ENCODE measurements at places on chromosomes 2 and 18.

- DNase-seq: peak; percentile 41
Measured at GRCh38 chr2:144325086-144325485, 194.8 kb downstream of the ZEB2 start.

DNA sequence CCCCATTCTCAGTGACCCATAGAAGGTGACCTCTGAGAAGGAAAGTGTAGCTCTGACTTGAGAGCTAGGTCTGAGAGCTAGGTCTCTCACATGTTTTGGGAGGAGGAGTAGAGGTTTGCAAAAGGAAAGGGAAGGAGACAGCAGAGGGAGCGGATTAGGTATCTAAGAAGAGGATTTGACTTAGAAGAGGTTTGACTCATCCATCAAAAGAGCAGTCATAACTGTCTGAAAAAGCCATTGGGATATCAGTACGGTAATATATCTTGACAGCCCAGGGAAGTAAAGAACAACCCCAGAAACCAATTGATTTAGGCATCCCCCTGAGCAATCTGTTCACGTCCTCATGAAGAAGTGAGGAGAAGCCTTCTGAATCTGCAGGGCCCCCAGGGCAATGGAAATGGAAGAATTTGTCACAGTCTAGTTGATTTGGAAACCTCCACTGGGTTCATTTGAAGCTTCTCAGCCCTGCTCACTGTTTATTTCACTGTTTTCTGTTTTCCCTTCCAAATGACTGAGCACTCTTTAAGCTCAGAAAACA, 19.3 kb downstream of the OXER1 start:
- no peak for DNase-seq

DNA sequence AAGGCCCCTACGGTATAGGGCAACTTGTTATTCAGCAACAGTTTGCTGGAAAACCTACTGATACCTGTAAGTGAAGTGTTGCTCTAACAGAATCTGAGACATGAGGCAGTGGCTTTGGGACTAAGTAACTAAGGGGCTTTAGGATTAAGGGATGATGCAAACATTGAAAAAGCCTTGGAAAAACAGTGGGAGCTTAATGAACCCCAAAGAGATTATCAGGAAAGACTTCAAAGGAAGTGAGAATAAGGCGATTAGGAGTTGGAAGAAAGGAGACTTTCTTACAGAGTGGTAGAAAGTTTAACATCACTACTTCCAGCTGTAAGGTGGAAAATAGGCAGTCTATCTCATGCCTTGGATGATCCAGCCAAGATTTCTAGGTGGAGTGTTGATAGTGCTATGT, 158.2 kb upstream of the TRIB2 start:
- no peak for DNase-seq

- no peak for DNase-seq
Measured at GRCh38 chr2:23436346-23437098, 51.5 kb downstream of the KLHL29 start.

DNA sequence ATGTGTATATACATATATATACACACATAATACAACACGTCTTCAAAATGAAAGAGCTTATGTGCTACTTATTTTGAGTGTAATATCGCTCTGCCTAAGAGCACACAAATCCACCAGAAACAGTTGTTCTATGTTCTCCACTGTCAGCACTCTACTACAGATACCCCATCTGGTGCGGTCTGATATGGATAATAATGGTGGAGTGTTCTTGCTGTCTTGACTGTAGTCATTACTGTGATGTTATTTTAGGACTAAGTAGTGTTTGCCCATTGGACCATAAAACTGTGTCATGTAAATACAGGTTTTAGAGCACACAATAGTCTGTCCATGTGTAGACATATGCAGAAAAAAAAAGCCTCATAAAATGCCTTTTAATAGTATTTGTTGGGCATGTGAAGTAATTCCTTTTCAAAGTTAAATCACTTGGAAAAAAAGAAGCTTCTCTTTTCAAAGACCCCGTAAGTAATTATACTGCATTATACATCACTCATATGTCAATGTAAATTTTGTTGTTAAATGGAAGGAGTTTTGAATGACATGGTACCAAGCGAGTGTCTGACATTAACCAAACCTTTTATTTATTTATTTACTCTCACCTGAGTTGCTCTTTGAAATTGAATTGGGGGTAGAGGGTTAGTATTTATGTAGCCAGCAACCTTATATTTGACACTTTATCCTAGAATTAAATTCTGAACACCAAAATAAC, 1249.2 kb upstream of the ZEB2 start:
- DNase-seq: no peak

GRCh38 chr2:205837663-205838062, 155.4 kb downstream of the NRP2 start:
- DNase-seq: no peak

DNA sequence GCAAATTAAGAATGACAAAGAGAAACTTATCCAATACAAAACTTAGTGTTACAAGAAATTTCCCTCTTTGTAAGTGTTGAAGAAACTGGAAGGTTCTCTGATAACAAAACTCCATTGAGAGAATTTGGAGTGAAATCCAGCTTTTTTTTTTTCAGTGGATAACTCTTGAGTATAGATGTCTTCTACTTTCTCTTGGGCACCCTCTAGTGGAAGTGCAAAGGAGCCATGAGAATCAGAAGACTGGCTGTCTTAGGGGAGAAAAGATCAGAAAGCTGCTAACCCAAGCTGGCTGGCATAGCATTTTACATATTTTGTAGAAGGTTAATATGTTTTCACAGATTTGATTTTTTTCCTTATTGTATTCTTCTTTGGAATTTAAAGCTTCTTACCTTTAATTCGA, 138.8 kb upstream of the SATB2 start:
- no peak for DNase-seq

DNA sequence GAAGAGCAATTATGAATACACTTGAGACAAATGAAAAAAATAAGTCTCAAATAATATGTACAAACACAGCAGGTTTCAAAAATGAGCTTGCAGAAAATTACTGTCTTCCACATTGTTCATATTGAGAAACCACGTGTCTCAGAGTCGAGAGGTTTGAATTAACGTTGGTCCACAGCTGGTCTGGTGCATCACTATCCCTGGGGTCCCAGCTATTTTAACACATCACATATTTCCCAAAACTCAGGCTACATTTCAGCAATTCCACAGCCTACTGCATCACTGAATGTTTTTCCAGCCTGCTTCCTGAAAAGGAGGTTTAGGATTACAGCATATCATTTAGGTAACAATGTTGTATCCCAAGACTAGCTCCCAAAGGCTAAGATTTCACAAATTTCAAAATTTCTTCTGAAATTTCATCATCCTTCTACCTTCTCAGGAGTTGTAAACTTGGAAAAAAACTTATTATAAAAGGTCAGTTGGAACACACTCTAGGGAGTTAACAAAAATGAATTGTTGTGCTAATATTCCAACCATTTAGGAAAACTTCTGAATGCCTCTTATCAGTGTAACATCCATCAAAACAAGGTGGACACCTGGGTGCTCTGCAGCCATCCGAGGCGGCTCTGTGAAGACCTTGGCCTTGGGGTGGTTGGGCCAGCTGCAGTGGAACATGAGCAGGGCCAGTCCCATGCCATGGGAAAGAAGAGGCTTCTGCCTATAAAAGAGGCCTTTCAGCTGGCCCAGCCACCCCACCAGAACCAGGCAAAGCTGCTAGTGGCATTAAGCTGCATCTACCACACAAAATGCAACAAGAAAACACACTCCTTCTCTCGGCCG, 198.1 kb upstream of the RBBP8 start:
- no peak for DNase-seq

DNA sequence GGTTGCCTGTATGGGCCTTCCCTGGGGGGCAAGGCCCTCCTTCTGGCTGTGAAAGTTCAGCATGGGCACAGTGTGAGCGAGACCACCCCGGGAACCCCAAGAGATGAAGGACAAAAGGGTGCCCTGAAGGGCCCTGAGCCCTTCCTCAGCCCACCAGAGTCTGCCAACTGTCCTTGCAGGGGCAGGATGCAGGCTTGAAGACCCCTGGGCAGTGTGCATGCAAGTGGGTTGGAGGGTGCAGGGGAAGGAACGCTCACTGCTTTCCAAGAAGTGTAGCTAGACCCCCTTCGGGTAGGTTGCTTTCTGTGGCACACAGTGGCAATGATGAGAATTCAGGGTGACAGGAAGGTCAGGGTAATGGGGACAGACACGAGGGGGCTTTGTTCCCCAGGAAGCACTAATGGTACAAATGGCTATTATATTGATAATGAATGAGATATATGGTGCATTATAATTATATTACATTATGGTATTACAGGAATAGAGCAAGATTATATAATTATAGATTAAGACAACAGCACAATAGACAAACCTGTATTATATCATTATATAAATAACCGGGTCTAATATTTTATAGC, 228.7 kb downstream of the ATAD2B start:
- no peak for DNase-seq

- no peak for DNase-seq
Measured at GRCh38 chr2:25505622-25506021, 163.9 kb upstream of the DNMT3A start.

GRCh38 chr2:57804971-57805370, 241.6 kb upstream of the VRK2 start:
- DNase-seq: no peak

GRCh38 chr2:9239616-9240015, 33.0 kb downstream of the ASAP2 start:
- no peak for DNase-seq

DNA sequence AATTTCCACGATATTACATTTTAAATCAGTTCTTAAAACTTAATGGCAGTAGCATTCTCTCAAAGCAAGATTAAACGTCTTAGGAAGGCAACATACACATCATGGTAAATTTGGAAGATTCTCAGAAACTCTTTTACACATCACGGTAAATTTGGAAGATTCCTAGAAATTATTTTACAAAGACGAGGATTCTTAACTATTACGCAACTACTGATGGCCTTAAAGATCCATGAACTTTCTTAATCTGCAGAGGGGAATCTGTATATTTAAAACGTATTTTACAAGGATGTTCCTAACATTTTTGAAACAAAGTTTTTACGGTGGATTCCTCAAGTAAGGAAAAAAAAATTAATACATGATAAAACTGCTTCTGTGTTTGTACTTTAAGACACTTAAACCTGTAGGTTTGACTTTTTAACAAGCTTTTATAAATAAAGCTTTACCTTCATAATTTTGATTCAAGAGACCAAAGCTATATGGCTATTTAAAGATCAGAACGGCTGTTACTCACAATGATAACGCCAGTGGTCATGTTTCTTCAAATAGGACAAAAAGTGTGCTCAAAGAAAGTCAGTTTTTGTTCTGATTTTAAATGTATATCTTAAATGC, 1.7 kb downstream of the ATF2 start:
- no peak for DNase-seq

- DNase-seq: no peak
Measured at GRCh38 chr2:101382442-101382841, 4.9 kb downstream of the CREG2 start.

GRCh38 chr2:120880381-120880780, 144.7 kb downstream of the GLI2 start:
- DNase-seq: no peak

DNA sequence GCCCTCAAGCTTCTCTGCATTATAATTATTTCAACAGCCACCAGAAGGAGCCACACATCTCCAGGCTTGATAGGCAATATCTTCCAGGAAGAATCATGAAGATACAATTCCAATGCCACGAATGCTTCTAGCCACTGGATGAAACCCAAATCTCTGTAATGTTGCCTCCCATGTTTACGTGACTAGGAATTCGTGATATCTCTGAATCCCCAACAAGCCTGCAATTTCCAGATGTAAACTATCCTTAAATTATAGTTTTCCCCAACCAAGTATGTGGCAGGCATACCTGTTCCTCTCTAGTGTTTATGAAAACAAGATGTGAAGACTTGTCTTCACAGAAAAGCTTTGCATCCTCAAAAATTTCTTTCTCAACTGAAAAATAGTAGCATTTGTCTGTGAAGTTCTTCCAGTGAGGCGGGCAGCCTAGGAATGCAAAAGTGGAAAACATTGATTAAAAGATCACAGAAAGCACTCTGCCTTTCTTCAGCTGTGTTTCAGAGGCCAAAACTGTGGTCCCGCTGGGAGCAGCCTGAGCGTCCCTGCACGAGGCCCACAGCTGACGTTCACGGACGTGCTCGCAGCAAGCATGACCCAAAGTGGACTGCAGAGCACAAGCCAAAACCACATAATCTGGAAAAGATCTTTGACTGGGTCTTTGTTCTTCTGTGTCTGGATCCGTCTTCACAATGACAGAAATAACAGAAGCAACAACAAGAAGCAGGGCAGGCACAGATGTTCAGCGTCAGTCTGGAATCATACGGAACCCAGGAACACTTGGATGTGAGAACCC, 65.1 kb upstream of the THOC1 start:
- DNase-seq: no peak

GRCh38 chr2:18918280-18918679, 328.9 kb upstream of the NT5C1B start:
- DNase-seq: no peak

DNA sequence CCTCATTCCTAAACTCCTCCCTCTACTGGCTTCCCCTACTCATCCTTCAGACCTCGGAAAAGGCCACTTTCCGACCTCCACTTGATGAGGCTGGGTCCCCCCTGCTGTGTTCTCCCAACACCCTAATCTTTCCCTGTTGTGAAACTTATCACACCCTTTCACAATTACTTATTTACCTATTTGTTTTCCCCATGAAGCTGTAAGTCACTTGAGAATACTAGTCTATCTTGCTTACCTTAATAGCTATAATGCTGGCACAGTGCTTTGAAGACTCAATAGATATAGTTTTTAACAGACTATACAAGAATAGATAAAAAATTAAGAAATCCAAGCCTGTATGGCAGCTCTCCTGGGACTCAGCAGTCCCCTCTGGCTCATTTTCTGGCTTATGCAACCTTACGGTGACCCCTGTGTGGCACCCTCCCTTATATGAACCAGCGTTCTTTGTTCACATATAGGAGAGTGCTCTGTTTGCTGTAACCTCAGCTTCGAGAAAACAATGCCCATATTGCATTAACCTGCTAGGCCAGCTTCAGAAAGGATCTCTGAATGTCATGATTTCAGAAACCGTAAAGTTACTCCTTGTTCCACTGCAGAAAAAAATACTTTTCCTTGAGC, 220.4 kb upstream of the PKDCC start:
- no peak for DNase-seq

DNA sequence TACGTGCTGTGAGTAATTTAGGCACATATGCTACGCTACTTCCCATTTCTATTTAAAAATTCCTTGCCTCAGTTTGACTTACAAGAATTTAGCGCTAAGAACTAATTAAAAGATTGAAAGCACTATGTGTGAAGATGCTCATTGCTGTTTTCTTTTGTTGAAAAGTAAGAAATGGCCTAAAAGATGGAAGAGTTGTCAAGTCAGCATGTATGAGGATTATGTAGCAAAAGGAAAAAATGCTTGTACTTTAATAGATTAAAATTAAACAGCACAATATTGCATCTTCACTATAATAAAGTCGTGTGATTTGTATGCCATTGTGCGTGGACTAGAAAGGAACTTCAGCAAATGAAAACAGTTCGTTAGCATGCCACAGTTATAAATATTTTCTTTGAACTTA, 77.0 kb downstream of the COX7A2L start:
- no peak for DNase-seq

GRCh38 chr18:67261931-67262552, 254.5 kb downstream of the DSEL start:
- DNase-seq: no peak
